AG08395 (cell line): ENCODE measurements at places on chromosomes 6 and 20.

DNA sequence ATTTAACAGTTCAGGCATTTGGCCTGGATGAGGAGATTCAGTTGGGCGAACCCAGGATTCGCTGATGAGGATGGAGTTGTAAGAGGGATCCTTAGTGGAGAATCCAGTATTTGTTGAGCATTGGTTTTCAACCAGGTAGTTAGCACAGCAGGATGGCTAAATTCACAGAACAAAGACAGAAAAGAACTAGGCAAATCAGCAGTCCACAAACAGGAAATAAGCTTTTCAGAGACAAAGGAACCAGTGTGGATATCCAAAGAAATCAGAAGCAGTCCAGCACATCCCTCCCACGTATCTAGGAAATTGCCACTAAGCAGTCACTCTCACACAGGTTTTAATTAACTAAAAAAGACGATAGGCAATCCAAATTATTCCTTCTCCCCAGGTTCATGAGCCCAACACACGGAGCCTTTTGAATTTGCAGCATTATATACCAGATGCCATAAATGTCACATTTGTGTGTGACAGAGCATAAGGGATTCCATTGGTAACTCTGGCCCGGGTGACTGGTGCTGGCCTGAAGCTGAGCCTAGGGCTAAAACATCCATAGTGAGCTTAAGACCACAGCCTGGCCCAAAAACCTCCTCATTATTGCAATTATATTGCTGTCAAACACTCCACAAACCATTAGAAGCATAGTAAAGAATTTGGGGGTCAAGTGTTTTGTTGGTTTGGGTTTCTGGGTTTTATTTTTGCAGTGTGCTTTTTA is 131.5 kb downstream of the SOBP start:
- no peak for DNase-seq

DNA sequence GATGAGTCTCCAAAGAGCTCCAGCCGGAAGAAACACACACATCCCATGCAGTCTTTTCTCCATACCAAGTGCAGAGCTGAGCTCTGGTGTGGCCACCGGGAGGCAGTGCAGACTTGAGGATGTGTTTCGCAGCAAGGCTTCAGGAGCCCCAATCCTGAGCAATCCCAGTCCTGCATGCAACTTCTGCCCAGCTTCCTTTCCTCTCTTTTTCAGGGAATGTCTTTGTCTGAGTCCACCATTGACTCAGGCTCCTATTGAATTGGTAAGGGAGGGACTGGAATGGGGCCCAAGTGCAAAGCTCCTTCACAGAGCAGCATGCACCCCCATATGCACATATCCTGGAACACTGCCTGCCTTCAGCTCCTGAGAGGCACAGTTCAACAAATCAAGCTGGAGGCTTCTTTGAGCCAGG is 50.5 kb upstream of the ASIP start:
- peak; percentile 94 for DNase-seq

DNA sequence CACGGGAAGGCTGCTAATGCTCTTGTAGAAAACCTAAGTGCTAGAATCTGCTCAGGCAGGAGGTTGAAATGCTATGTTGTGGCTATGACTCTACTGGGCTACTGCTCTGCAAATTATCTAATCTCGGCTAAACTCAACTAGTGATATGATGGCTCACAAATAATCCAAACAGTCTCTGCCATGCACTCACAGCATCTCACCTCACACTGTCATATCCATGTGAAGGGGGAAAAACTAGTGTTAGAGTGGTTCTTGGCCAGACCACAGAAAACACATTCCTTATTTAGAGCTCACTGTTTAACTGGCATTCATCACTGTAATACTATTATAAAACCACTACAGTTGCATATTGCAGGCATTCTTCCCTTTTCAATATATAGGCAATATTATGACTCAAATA is 81.8 kb upstream of the DST start:
- peak; percentile 51 for DNase-seq

GRCh38 chr6:31892821-31893220 is 4.7 kb downstream of the EHMT2 start:
- no peak for DNase-seq

DNA sequence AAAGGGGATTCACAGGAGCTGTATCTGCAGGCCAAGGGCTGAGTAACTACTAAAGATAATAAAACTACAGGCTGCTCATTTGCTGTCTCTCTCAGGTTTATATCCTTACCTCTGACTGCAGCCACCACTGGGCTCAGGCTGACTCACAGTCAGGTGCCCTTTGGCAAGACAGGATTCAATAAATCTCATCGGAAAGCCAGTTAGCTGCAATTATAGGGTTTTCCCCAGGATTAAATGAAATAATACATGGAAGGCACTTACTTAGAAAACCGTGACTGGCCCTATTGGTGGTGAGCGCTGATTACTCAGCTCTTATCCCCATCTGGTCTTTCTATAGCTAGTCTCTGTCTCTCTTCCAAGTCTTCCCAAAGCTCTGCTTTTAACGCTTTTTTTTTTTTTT is 26.4 kb downstream of the RMND1 start:
- DNase-seq, result no peak

GRCh38 chr20:5863040-5863833 is 87.1 kb downstream of the TRMT6 start:
- peak; percentile 63 for DNase-seq

GRCh38 chr20:53900380-53900999 is 169.9 kb downstream of the BCAS1 start:
- peak; percentile 42 for DNase-seq

GRCh38 chr20:49591217-49591865 is 23.4 kb upstream of the PTGIS start:
- DNase-seq, result no peak
